ENCODE measurements at places on chromosomes 12 and 14.

- no peak for DNase-seq
Observed at GRCh38 chr12:88925454-88925853, 345.2 kb upstream of the KITLG start.

- no peak for DNase-seq
Observed at GRCh38 chr14:76760331-76761135, 735 bp upstream of the VASH1 start.

- no peak for DNase-seq
Observed at GRCh38 chr12:97168804-97169203, 261.7 kb downstream of the NEDD1 start.

DNA sequence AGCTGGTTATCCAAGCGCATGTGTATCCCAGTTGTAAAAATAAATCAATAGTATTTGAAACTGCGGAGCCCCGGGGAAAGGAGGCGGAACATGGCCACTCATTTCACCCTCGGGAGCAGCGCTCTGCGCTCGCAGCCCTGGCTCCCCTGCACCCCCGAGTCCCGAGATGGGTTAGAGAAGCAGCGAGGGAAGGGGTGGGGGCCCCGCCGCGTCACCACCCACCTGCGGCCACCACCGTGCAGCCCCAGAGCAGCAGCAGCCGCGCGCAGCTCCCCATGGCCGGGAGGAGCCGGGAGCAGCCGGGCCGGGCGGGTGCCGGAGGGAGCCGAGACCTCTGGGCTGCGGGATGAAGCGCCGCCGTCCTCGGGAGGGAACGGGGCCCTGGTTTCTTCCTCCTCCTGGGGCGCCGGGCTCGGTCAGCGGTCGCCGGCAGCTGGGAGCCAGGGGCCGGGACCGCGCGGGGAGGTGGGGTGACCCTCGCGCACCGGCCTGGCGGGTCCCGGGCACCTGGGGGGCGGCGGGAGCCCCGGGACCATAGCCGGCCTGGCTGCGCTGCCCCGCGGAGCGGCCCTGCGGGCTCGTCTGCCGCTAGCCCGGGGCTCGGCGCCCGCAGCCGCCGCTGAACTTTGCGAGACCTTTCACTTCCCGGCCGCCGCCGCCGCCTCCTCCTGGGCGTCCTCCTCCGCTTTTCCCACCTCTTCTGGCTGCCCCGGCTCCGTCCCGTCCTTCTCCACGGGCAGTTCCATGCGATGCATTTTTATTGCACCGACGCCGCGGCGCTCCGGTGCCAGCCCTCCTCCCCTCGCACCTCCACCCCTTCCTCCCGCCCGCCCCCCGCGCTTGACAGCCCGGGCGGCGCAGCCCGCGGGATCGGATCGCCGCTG lies at the start of gene NTN4:
Gene NTN4, minus strand, starts transcription at position 732 of the 884 bp plus-strand sequence. Its CDS starts 455 bp downstream, at position 277.
- peak; percentile 30 for DNase-seq

DNA sequence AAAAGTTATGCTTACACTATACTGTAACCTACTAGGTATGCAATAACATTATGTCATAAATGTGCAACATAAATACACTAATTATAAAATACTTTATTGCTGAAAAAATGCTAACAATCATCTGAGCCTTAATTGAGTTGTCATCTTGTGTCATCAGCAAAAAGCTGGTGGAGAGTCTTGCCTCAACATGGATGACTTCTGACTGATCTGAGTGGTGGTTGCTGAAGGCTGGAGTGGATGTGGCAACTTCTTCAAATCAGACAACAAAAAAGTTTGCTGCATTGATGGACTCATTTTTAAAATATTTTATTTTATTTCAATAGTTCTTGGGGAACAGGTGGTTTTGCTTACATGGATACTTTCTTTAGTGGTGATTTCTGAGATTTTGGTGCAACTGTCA lies 93.9 kb upstream of the AMN1 start:
- peak; percentile 63 for DNase-seq

DNA sequence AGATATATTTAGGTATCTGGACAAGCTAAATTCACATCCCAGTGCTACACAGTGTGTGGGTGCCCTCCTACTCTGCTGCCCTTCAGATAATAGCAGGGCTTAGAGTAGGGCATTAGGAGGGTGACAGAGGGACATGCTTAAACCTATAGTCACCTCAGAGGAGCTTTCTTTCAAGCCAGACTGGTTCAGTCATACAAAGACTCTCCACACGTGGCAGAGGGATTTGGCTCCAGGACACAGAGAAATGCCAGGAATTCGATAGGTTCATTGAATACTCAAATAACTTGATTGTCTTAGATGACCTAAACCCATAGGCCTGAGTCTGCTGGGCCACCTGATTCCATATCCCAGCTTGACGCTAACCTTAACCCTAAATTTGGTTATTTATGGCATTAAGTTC lies 163.5 kb downstream of the TPH2 start:
- DNase-seq: no peak

DNA sequence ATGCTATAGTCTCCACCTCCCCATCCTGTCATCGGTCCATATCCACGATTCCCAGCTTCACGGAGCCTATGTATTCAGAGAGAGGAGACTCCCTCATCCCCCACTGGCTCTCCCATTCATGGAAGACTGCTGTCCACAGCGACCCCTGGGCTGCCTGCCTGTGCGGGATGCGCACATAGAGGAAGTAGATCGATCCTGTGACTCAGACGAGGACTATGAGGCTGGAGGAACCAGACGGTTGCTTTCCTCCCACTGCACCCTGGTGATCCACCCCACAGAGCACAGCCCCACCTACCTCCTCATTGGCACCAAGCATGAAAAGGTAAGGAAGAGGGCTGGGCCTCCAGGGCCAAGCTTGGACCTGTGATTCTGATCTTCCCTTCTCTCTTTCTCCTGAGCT lies 24.4 kb downstream of the PIGH start:
- DNase-seq: peak; percentile 73

- DNase-seq: no peak
Observed at GRCh38 chr12:52432559-52433207, 1.5 kb downstream of the KRT75 start.

- DNase-seq: peak; percentile 70
Observed at GRCh38 chr12:116142936-116143898, 134.3 kb downstream of the MED13L start.

DNA sequence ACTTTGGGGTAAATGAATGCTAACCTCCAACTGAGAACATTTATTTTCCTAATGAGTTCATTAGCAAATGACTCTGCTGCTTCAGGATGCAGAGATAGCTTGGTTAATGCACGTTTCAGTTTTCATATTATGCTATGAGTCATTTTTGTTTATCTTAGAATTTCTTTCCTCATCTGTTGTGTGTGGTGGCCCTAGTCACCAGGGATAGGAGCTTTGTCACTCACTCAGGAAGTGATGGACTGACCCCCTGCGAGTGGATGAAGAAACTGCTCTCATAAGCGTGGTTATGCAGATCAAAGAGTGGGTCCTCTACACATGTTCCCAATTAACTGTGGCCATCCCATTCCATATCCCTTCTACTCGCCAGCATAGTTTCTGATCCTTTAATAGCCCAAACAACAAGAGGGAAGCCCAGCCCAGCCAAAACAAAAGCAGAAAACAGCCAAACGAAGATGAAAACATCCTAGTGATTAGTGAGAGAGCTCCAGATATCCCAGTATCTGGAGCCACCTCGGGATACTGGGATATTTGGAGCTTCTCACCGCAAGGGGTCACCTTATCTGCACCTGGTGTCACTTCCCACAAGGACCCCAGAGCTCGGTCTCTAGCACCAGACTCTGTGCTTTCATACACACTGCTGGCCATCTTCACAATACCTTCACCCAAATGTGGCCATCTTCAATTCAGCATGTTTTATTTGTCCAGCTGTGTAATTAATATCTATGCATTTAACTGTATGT lies 8.6 kb downstream of the TC2N start:
- peak; percentile 67 for DNase-seq

DNA sequence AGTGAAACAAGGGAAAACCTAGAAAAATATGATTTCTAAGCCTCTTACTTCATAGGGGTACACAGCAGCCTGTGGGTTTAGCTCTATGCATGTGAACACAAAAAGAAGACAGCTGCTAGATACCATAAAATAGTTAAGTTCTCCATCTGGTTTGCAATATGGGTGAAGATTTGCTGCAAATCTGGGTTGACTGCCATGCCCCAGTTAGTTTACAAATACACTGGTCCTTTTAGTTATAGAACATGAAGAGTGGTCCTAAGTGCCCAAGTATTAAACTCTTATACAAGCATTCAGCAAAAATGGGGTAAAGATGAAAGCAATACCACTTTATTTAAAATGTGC lies 176.1 kb downstream of the AEBP2 start:
- no peak for DNase-seq

GRCh38 chr14:65035049-65035448 lies 48.4 kb downstream of the FNTB start:
- DNase-seq: no peak

DNA sequence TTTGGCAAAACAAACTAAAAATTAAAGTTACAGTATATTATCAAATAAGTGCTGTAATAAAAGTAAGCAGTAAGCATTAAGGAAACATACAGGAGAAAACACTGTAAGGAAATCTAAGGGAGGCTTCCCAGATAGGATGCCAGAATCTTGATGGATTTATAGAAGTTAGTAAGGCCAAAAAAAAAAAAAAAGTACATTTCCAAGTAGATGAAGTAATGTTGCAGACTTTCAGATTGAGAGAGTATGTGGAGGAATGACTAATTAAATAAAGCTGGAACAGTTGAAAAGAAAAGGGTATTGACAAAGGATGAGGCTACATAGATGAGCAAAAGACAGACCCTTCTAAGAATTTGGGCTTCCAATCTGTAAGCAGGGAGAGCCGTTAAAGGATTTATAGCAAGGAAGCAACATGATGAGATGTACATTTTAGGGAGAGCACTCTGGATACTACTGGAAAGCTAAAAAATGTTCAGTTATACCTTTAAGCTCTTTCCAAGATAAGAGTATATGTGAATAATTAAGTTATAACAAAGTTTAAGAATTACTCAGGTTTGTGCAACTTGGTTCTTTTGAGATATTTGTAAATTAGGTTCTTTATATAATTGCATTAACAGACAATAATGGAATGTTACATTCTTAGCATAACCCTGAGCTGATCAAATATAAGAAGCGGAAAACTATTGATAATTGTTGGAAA lies 87.5 kb upstream of the MON2 start:
- DNase-seq: no peak

DNA sequence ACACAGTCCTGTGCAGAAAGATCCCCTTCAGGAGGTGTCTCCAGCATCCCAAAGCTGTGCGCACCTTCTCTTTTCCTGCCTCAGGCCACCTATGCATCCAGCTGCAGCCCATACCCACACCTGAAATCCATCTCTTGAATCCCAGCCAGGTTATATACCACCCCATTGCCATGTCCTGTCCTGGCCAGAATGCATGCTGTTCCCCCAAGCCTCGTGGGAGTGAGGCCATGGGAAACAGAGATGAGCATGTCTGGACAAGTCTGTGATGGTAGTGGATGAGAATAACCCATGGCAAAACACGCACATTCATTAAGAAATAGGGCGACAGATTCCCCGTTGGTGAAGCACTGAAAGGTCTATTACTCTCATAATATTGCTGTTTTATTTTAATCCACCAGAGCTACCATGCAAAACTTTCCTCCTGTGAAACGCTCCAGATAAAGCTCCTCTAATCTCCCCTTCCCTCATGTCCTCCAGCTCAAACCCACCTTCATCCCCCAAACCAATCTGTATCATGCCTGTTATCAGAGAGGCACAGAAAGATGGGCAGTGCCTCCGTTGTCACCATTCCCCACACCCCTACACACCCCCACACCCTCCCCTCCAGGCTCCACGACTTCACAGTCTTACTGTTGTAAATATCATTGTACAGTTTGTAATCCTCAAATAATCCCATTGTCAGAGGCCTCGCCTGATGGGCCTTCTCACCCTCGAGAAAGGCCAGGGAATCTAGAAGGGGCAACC lies 97.5 kb upstream of the FKBP4 start:
- no peak for DNase-seq

DNA sequence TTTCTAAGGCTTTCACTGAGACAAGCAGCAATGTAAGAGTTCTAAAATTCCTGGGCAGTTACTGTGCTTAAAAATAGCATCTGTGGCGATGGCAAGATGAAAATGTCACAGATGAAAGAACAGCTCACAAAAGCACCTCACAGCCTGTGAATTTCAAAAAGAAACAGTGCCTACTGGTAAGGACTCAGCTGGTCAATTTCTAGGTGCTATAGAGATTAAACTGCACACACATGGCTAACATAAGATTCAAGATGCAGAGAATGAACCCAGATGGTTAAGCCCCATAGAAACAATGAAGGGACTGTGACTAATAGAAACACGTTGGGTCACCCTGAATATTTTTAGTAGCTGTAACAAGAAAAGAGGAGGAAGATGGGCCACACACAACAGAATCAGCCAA lies 12.0 kb upstream of the IL26 start:
- DNase-seq: no peak

DNA sequence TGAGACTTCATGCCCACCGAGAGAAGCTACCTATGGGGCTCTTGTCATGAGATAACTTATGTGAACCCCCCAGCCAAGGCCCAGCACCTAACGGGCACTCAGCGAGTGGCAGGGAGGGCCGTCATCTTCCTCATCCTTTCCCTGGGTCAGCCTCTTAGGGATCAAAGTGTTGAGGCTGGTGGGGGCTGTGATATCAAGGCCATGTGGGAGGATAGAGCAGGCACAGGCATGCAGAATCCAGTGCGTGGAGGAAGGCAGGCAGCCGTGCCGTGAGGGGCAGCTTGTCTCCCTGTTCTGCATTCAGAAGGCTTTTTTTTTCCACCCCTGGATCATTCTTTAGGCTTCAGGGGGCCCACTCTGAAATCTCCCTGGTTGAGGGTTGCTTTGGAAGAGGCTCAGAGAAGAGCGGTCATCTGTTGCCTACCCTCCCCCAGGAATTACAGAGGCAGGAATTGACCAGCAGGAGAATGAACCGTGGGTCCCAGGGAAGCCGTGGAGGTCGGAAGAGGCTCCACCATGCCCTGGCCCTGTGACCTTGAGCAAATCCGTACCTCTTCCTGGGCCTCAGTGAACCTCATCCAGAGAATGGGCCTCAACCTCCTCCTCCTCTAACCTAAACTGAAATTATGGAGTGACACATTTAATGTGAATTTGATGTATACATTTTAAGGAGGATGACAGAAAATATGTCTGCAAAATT lies 62.8 kb downstream of the BEGAIN start:
- no peak for DNase-seq

DNA sequence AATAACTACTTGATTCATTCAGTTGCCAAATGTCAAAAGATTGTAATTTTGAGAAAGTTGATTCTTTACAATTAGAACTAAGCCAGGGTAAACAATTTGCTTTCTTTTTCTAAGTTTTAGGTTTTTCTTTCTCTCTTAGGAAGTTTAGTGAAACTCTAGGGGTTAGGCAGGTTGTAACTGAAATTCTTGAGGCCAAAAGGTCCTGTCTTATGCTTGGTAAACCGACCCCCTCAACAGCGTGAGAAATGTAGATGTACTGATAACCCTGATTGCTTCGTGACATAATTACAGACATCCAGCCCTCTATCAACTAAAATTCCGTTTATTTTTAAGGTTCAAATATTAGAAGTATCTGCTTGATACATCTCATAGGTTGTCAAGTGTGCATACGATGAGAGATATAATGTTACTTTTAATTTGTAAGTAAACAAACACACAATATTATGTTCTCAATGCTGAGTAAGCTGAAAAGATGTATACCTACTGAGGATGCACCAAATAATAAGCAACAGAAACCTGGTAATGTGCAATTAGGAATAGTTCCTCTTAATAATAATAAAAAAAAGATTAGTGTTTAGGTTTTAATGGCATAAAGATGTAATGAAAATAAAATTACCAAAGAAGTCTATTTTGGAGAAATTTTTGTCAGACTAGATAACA lies 7.2 kb downstream of the FUT8 start:
- DNase-seq: no peak

- no peak for DNase-seq
Observed at GRCh38 chr14:38108681-38109080, 99.0 kb upstream of the SSTR1 start.
